DND-41 (cell line): ENCODE measurements at places on chromosomes 5 and 9.

DNA sequence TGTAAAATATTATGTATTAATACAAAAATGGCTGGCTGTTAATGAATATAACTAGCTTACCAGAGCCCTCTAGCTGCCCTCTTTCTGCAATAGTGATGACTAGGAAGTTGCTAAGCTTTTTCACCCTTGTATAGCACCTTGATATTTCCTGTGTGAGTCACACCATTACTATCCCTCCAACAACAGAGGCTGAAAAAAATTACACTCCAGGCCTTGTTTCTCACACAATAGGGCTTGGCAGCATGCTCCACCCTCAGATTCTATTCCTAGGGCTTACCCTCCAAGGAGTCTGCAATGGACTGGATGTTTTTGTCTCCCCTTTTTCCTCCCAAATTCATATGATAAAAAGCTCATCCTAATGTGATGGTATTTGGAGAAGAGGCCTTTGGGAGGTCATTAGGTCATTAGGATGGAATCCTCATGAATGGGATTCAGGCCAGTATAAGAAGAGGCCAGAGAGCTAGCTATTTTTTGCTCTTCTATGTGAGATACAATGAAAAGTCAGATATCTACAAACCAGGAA lies 184.6 kb upstream of the MAP1B start:
- DNase-seq = no peak
- no peak overlapping the region for H3K27ac ChIP-seq
- H3K36me3 ChIP-seq = no peaks in the 10 kb centered on the region
- no peak overlapping the region for H3K4me3 ChIP-seq
- H3K4me1 ChIP-seq = no peaks in the 10 kb centered on the region
- no peaks in the 10 kb centered on the region for H3K27me3 ChIP-seq

DNA sequence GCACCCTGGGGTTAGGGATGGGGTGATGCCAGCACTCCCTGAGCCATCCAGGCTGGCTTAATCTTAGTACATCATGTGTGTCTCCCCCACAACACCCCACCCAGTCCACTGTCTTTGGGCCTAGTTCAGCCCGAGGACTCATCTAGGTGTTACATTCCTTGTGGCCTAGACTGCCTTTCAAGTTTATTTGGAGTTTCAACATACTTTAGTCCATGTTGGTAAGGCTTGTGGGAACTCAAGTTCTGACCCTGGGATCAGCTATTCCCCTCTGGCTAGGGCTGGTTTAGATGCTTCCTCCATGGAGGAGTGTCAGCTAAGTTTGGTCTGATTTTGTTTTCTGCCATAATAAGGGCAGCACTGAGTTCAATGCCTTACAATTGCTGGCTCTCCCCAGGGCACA lies 302.4 kb downstream of the SMARCA2 start:
- DNase-seq = no peak
- no peaks in the 10 kb centered on the region for H3K27me3 ChIP-seq
- H3K4me3 ChIP-seq = no peak overlapping the region
- H3K4me1 ChIP-seq = no peaks in the 10 kb centered on the region
- no peaks in the 10 kb centered on the region for H3K36me3 ChIP-seq
- H3K27ac ChIP-seq = no peak overlapping the region

- no peaks in the 10 kb centered on the region for H3K36me3 ChIP-seq
- DNase-seq = peak; percentile 87
- peak overlapping the region; percentile 78 for H3K27ac ChIP-seq
- H3K4me1 ChIP-seq = peaks cover 51% of the 10 kb centered on the region
- H3K4me3 ChIP-seq = no peak overlapping the region
Measured at GRCh38 chr9:136629879-136630661, 32.6 kb upstream of the EGFL7 start.

DNA sequence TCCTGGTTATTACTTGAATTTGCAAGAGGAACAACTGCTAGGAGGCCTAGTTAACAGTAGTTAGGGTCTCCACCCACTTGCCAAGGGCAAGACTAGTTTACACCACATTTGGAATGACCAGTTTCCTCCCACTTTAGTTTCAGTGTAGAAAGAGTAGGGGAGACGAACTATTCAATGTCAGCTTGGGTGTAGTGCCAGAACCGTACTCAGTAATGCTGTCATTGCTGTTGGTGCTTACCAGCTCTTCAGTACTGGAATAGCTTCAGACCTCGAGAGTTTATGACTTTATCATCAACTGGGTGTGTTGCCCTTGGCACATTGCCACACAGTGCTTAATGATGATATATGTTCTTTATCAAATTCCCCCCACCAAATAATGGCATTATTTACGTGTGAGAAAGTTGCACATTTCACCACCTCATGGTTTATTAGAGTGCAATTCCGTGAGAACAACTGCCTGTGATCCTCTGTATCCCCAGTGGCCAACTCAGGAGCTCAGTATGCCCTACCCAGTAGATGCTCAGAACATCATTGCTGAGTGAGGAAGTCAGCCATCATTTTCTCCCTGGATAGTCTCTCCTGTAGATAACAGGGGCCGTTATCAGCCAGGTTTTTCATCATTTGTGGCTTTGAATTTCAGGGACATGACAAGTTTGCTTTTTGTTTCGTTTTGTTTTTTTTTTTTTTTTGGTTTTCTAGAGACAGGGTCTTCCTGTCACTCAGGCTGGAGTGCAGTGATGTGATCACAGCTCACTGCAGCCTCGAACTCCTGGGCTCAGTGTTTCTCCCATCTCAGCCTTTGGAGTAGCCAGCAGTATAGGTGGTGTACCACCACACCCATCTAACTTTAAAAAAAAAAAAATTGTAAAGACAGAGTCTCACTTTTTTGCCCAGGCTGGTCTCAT lies 67.3 kb downstream of the DOCK8 start:
- H3K27me3 ChIP-seq = no peaks in the 10 kb centered on the region
- no peak overlapping the region for H3K27ac ChIP-seq
- H3K36me3 ChIP-seq = peaks cover 75% of the 10 kb centered on the region
- peaks cover 40% of the 10 kb centered on the region for H3K4me1 ChIP-seq
- no peak for DNase-seq
- no peak overlapping the region for H3K4me3 ChIP-seq

GRCh38 chr5:34008802-34009201 lies 952 bp upstream of the AMACR start:
- H3K36me3 ChIP-seq = peaks cover 11% of the 10 kb centered on the region
- no peaks in the 10 kb centered on the region for H3K27me3 ChIP-seq
- DNase-seq = no peak

- no peak overlapping the region for H3K4me3 ChIP-seq
- DNase-seq = no peak
- H3K36me3 ChIP-seq = no peaks in the 10 kb centered on the region
- H3K4me1 ChIP-seq = no peaks in the 10 kb centered on the region
Measured at GRCh38 chr5:73265641-73266040, 92.6 kb downstream of the TMEM174 start.

DNA sequence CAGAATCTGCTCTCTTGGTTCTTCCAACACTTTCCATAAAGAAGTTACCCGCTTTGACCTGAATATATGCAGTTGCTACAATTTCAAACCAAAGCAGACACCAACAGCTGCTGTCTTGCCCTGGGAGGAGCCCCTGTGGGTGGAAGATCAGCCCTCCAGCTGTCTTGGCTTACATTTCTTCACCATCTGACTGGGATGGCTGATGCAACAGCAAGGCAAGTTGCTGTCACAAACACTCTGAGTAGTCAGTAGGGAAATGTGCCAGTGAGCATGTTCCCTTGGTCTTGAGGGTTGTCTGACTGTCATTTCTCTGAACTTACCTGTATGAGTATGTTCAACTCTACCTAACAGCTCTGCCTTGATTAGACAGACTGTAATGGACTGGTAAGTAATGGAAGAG lies 152.9 kb downstream of the SGCD start:
- peak; percentile 66 for DNase-seq
- peaks cover 9% of the 10 kb centered on the region; the same call in 1 of the 2 replicates for H3K4me1 ChIP-seq

DNA sequence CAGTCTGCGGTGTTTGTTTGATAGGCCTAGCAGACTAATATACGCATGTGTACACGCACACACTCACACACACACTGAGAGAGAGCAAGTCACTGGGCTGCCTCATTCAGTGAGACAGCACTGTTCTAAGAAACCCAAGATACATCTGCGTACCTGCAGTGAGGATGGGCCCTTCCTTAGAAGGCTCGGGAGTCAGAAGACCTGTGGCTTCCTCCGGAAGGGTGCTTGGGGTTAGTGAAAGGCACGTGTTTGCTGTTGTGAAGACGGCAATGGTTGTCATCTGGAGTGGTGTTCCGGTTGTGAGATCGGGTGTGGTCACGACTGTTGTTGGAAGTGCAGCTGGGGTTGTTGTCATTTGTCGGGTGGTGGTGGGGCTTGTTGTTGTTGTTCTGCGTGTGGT lies 11.7 kb downstream of the TIMD4 start:
- H3K4me1 ChIP-seq = no peaks in the 10 kb centered on the region
- no peak overlapping the region for H3K4me3 ChIP-seq
- H3K27me3 ChIP-seq = peaks cover 6% of the 10 kb centered on the region
- H3K27ac ChIP-seq = no peak overlapping the region
- no peaks in the 10 kb centered on the region for H3K36me3 ChIP-seq
- DNase-seq = no peak

- H3K36me3 ChIP-seq = peaks cover 76% of the 10 kb centered on the region
- no peaks in the 10 kb centered on the region for H3K27me3 ChIP-seq
- no peak overlapping the region for H3K4me3 ChIP-seq
Measured at GRCh38 chr5:75706016-75706415, 11.2 kb downstream of the POC5 start.

GRCh38 chr9:136119061-136119882 lies 597 bp upstream of the TMEM250 start:
- H3K27ac ChIP-seq = peak overlapping the region; percentile 89
- H3K27me3 ChIP-seq = no peaks in the 10 kb centered on the region
- no peak for DNase-seq
- H3K4me3 ChIP-seq = peak overlapping the region; percentile 76

- DNase-seq = no peak
- H3K27ac ChIP-seq = no peak overlapping the region
- H3K36me3 ChIP-seq = no peaks in the 10 kb centered on the region
- H3K4me3 ChIP-seq = no peak overlapping the region
- no peaks in the 10 kb centered on the region for H3K27me3 ChIP-seq
Measured at GRCh38 chr9:121912812-121913627, 180.1 kb downstream of the TTLL11 start.

DNA sequence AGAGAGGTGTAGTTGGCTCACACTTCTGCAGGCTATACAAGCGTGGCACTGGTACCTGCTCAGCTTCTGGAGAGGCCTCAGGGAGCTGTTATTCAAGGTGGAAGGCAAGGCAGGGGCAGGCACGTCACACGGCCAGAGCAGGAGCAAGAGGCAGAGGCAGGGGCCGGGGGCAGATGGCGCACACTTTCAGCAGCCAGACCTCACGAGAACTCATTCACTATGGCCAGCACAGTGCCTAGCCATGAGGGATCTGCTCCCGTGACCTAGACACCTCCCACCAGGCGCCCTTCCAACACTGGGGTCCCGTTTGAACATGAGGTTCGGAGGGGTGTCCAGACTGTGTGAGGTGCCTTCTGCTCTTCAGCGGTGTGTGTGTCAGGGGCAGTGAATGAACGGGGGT lies 71.0 kb upstream of the FCN1 start:
- DNase-seq = no peak
- H3K4me3 ChIP-seq = no peak overlapping the region
- no peaks in the 10 kb centered on the region for H3K36me3 ChIP-seq
- H3K27ac ChIP-seq = no peak overlapping the region
- H3K4me1 ChIP-seq = no peaks in the 10 kb centered on the region

DNA sequence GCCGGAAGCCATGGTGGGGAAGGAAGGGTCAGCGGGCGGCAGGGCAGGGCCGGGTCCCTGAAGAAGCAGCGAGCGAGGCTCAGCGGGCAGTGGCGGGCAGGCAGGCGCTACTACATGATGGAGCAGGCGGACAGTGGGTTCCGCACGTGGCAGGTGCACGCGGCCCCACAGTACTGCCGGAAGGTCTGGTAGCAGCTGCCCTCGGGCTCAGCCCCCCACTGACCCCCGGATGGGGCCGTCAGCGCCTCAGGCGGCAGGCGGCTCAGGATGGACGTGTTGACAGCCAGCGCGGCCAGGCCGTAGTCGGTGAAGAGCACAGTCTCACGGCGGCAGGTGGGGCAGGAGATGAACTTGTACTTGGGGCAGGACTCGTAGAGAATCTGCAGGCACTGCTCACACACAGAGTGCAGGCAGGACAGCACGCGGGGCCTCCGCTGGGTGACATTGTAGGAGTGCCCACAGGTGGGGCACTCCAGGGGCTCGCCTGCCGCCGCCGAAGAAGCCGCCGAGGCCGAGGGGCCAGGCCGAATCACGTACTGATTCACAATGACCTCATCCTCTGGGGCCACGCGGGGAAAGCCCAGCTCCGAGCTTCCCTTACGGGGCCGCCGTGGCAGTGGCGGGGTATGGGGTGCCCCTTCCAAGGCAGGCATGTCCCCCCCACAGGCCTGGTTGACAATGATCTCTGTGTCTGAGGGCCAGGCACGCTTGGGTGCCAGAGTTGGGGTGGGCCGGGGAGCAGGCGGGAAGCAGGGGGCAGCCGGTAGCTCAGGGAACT lies 1.5 kb downstream of the RNF208 start:
- H3K27me3 ChIP-seq = no peaks in the 10 kb centered on the region
- H3K27ac ChIP-seq = no peak overlapping the region
- peaks cover 17% of the 10 kb centered on the region for H3K4me1 ChIP-seq
- H3K4me3 ChIP-seq = no peak overlapping the region
- H3K36me3 ChIP-seq = peaks cover 7% of the 10 kb centered on the region
- no peak for DNase-seq

GRCh38 chr9:90022474-90022873 lies 417.7 kb downstream of the GADD45G start:
- no peak for DNase-seq
- no peak overlapping the region for H3K4me3 ChIP-seq
- H3K27ac ChIP-seq = no peak overlapping the region

DNA sequence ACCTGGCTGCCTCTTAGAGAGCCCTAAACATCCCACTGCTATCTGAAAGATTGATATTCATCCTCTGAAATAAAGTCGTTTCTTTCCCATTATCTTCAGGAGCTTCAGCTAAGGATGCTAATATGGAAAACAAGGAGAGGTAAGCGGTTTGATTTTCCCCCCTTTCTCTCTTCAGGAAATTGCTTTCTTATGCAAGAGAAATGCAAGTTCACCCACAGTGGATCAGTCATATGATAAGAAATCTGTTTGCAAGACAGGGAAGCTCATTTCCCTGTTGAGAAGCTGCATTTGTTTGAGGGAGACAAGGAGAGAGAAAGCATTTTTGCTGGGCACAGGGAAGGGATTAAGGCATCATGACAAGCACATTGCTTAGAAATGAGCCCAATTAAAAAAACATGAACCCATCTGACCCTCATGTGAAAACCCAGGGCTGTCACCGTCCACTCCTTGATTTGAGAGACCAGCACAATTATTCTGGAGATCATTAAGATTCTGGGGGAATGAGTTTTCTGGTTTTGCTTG lies 53.7 kb upstream of the BOD1 start:
- H3K4me3 ChIP-seq = no peak overlapping the region
- H3K36me3 ChIP-seq = no peaks in the 10 kb centered on the region
- H3K4me1 ChIP-seq = no peaks in the 10 kb centered on the region
- no peaks in the 10 kb centered on the region for H3K27me3 ChIP-seq
- DNase-seq = no peak

- H3K4me1 ChIP-seq = peaks cover 57% of the 10 kb centered on the region
- H3K4me3 ChIP-seq = peak overlapping the region; percentile 41
- H3K36me3 ChIP-seq = peaks cover 11% of the 10 kb centered on the region; the same call in 1 of the 2 replicates
- peak; percentile 86 for DNase-seq
Measured at GRCh38 chr5:159094745-159095144, 5.0 kb downstream of the EBF1 start.

GRCh38 chr9:123149067-123149466 lies 115.6 kb downstream of the GPR21 start:
- no peaks in the 10 kb centered on the region for H3K27me3 ChIP-seq
- H3K4me1 ChIP-seq = no peaks in the 10 kb centered on the region
- DNase-seq = no peak
- no peak overlapping the region for H3K27ac ChIP-seq
- H3K36me3 ChIP-seq = peaks cover 10% of the 10 kb centered on the region; the same call in 1 of the 2 replicates

- no peaks in the 10 kb centered on the region for H3K27me3 ChIP-seq
- no peak for DNase-seq
- H3K4me1 ChIP-seq = no peaks in the 10 kb centered on the region
- H3K4me3 ChIP-seq = no peak overlapping the region
- no peak overlapping the region for H3K27ac ChIP-seq
Measured at GRCh38 chr9:72675586-72675985, 154.2 kb downstream of the TMC1 start.
